ENCODE measurements at places on chromosomes 4 and X.

DNA sequence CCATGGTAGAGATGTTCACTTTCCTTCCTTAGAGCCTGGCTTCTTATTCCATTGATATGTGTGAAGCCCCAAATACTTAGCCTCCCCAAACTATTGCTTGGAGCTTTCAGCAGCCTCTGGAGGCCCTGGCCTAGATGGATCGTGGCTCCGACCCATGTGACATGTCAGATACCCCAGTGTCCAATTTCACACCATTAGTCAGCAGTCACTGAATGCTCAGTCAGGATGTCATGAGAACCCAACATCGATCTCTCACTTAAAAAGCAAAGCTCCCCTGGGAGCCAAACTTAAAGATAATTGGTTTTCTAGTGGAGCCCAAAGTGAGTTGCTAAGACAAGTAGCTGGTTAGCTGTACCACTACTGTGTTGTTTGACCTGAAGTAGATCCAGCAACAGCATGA is 41.6 kb upstream of the IGSF1 start:
- H3K4me1 ChIP-seq: no peaks in the 10 kb centered on the region
- no peak for DNase-seq
- H3K27me3 ChIP-seq: no peaks in the 10 kb centered on the region
- H3K27ac ChIP-seq: no peak overlapping the region
- no peak overlapping the region for H3K4me3 ChIP-seq
- no peaks in the 10 kb centered on the region for H3K36me3 ChIP-seq

- peaks cover 51% of the 10 kb centered on the region for H3K4me1 ChIP-seq
- H3K36me3 ChIP-seq: no peaks in the 10 kb centered on the region
- H3K27ac ChIP-seq: no peak overlapping the region
- no peak for DNase-seq
- H3K27me3 ChIP-seq: no peaks in the 10 kb centered on the region
- no peak overlapping the region for H3K4me3 ChIP-seq
Observed at GRCh38 chr4:3303923-3304710, 11.3 kb downstream of the RGS12 start.

GRCh38 chr4:48633657-48634056 is 143.6 kb downstream of the ZAR1 start:
- DNase-seq: no peak
- H3K4me1 ChIP-seq: peaks cover 15% of the 10 kb centered on the region
- no peak overlapping the region for H3K4me3 ChIP-seq
- peaks cover 2% of the 10 kb centered on the region for H3K36me3 ChIP-seq

- no peak for DNase-seq
- no peaks in the 10 kb centered on the region for H3K36me3 ChIP-seq
- no peaks in the 10 kb centered on the region for H3K4me1 ChIP-seq
- no peak overlapping the region for H3K27ac ChIP-seq
- H3K4me3 ChIP-seq: no peak overlapping the region
- peaks cover 20% of the 10 kb centered on the region for H3K27me3 ChIP-seq
Observed at GRCh38 chr4:128249787-128250668, 37.6 kb downstream of the PGRMC2 start.

DNA sequence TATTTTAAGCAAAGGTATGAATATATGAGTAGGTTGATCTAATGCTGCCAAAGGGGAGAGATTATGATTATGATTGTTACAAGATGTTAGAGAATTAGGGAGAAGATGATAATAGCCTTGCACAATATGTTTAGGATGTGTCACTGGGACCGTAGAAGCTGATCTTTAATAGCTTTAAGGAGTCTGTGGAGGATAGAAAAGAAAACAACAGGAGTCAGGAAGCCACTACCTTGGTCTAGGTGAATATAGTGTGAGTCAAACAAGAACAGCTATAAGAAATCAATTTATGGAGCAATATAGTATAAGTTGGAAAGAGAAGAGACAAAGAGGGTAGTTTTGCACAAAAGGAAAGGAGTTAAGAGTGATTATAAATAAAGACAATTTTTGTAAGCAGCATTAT is 232.7 kb downstream of the FSTL5 start:
- H3K4me1 ChIP-seq: no peaks in the 10 kb centered on the region
- no peak overlapping the region for H3K27ac ChIP-seq
- no peaks in the 10 kb centered on the region for H3K27me3 ChIP-seq

DNA sequence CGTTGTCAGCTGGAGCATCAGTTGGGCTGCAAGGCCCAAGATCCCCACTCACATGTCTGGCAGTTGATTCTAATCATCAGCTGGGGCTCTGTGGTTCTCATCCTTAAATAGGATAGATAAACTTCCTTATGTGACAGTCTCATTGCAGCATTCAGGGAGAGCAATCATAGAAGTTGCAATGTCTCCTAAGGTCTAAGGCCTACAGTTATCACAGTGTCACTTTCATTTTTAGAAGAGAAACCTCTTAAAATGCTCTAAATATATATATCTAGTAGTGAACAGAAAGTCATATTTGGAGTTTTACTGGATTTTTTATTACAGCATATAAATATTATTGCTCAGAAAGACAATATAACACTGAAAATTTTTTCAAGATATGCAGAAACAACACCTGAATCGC is 226.0 kb upstream of the PPP1R2C start:
- no peak overlapping the region for H3K4me3 ChIP-seq
- no peak for DNase-seq
- H3K36me3 ChIP-seq: no peaks in the 10 kb centered on the region
- H3K27ac ChIP-seq: no peak overlapping the region
- H3K4me1 ChIP-seq: no peaks in the 10 kb centered on the region
